ELR (cell line): ENCODE measurements at places on chromosomes 3 and 15.

DNA sequence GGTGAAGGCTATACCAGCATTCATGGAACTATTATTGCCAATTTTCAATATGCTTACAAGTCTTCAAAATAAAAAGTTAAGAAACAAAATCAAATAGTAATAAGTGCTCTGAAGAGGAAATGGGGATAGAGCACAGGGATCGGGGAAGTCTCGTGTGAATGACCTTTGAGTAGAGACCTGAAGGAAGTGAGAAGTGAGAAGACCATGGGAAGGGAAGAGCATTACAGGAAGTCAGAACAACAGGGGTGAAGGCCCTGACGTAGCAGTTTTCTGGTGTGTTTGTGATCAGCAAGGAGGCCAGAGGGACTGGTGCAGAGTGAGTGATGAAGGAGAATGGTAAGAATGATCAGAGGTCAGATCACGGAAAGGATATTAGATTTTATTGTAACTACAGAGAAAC lies 48.1 kb downstream of the STAC start:
- no peak for DNase-seq

- DNase-seq: no peak
These were observed 2.4 kb upstream of the REC114 start for GRCh38 chr15:73440571-73440970.

GRCh38 chr3:100254168-100254777 lies 6.5 kb upstream of the TBC1D23 start:
- DNase-seq: peak; percentile 85

- DNase-seq: no peak
These were observed 100.5 kb upstream of the SKOR1 start for GRCh38 chr15:67724691-67725375.

GRCh38 chr3:189954733-189955665 lies 165.7 kb downstream of the P3H2 start:
- DNase-seq: no peak

DNA sequence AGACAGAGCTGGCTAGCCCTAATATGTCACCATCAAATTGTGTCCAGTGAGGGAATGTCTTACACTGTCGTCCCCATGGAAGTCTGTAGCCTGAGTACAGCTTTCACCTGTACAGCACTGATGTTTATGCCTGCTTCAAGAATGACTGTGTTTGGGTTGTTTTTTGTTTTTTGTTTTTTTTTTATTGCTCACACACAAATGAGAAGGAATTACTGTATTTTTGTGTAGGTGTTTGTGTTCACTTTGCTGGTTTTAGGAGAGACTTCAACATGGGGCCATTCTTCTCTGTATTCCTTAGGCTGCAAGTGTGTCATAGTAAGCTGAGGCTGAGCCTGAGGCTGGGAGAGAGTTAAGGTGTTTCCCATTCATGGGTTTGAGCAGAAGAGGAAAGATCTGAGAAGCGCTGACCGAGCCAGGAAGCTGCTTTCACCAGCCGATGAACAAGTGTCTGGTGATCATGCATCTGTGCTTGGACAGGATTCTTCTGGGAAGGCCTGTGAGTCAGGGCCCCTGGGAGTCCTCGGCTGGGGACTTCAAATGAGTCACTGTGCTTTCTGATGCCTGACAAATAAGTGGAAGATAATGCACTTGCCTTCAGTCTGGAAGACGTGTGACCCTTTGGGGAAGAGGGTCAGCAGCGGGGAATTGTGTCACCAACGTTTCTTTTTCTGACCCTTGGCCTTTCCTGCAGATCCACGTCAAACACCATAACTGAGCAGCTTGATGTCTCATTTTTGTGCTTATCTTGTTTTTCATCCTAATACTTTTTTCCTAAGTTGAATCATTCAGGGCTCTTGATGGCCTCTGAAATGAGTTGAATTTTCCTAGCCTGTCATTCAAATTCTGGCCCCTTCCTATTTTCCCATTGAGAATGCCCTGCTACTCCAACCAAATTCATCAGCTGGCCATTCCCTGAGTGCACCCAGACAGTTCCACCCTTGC lies 36.7 kb upstream of the ZBTB38 start:
- DNase-seq: peak; percentile 99

DNA sequence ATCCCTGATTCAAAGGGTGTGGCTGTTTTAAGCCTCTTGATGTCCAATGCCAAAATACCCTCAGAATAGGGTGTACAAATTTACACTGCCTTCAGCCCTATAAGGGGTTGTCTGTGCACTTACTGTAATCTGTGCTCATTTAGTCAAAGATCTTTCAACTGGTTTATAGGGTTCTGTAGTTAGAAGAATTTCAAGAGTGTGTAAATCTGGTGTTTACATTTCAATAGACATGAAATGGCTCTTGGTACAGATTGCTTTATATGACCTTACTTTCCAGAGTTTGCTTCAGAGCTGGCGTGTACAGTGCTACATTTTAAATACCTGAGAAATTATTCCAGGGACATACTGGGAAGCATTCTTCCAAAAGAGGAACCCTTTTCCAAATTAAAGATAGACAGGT lies 399.3 kb downstream of the FOXP1 start:
- DNase-seq: no peak

DNA sequence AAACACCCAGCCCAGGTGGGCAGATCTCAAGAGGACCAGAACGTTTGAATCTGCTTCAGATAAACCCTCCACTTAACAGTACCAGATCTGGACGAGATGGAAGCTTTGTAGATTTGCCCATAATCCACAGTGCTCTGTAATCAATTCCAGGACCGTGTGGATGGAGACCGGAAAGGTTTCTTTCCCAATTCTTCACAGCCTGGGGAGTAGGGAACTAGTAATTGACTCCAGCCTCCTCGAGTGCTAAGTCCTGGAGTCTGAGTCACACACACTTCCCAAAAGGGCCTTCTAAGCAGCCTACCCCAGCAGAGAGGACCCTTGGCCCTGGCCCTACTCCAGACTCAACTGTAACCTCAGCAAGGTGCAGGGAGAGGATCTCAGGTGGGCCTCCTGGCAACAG lies 56.2 kb upstream of the TSEN2 start:
- DNase-seq: no peak

GRCh38 chr15:61700803-61701202 lies 359.4 kb downstream of the VPS13C start:
- no peak for DNase-seq

DNA sequence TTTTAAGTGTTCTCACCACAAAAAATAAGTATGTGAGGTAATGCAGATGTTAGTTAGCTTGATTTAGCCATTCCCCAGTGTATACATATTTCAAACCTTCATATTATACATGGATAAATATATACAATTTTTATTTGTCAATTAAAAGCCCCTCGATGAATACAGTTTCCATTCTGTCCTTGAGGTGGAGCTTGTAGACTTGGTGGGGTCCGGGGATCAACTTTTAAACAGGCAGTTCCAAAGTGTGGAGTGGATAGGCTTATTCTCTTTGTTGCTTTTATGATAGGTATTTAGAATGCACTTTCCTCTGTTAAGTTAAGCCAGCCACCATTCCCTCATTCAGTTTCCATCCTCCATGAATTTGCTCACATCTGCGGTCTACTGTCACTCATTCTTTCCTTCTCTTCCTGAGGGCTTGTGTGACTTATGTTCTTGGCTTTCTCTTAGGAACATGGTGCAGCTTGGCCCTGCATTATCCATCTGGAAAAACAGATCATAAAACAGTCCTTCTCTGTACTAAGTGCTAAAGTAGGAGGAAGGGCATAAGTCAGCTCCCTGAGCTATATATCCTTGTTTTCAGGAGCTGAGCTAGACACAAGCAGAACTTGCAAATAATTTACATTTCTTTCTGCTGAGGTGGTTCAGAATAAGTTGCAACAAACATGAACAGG lies 149.1 kb downstream of the NFKBIZ start:
- DNase-seq: no peak

GRCh38 chr15:58549013-58549784 lies 117.4 kb downstream of the LIPC start:
- DNase-seq: no peak

DNA sequence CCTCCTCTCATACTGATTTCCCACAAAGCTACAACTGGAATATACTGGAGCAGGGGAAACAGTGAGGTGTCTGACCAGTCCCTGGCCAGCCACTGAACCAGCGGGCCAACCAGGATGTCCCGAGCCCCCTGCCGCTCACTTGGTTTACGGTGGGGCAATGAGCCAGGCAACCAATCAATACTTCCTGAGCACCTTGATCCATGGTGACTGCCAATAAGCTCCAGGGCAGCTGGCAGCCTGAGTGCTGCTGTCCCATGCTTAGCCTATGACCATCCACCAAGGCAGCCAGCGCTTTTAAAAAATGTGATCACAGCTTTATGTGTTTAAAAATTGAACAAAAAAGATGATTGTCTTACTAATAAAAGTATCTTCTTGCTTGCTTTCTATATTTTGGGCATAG lies 4.2 kb downstream of the SCN10A start:
- DNase-seq: no peak

GRCh38 chr3:144948711-144949110 lies 977.1 kb downstream of the DIPK2A start:
- no peak for DNase-seq

- DNase-seq: no peak
These were observed 11.7 kb upstream of the GAP43 start for GRCh38 chr3:115611630-115612029.

GRCh38 chr15:61380270-61380669 lies 151.2 kb upstream of the RORA start:
- DNase-seq: no peak

- peak; percentile 56 for DNase-seq
These were observed 13.3 kb downstream of the GRAMD2A start for GRCh38 chr15:72184165-72184811.

GRCh38 chr3:153166206-153166605 lies 4.2 kb downstream of the RAP2B start:
- peak; percentile 57 for DNase-seq

- DNase-seq: no peak
These were observed 1.2 kb downstream of the GOLIM4 start for GRCh38 chr3:168094580-168094876.

GRCh38 chr3:57116501-57116900 lies 48.7 kb downstream of the IL17RD start:
- no peak for DNase-seq

DNA sequence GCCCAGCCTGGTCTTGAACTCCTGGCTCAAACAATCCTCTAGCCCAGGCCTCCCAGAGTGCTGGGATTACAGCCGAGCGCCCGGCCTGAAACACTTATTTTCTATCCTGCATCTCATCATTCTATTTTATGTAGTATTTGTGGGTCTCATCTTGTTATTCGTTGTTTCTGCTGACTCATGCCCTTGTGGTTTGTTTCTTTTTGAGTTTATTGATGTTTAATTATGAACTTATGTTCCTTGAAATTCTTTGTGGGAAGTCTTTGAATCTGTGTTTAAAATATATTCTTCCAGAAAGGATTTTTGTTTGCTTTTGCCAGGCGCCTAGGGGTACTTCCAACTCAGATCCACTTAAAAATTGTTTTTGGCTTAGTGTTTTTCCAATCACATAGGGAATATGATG lies 78.3 kb upstream of the C15orf39 start:
- DNase-seq: peak; percentile 75

- no peak for DNase-seq
These were observed 339.2 kb upstream of the NECTIN3 start for GRCh38 chr3:110732420-110732819.

- DNase-seq: peak; percentile 66
These were observed 33.3 kb downstream of the CCNB2 start for GRCh38 chr15:59138243-59138642.

- DNase-seq: peak; percentile 90
These were observed 18.2 kb downstream of the ATP1B3 start for GRCh38 chr3:141894524-141895176.

DNA sequence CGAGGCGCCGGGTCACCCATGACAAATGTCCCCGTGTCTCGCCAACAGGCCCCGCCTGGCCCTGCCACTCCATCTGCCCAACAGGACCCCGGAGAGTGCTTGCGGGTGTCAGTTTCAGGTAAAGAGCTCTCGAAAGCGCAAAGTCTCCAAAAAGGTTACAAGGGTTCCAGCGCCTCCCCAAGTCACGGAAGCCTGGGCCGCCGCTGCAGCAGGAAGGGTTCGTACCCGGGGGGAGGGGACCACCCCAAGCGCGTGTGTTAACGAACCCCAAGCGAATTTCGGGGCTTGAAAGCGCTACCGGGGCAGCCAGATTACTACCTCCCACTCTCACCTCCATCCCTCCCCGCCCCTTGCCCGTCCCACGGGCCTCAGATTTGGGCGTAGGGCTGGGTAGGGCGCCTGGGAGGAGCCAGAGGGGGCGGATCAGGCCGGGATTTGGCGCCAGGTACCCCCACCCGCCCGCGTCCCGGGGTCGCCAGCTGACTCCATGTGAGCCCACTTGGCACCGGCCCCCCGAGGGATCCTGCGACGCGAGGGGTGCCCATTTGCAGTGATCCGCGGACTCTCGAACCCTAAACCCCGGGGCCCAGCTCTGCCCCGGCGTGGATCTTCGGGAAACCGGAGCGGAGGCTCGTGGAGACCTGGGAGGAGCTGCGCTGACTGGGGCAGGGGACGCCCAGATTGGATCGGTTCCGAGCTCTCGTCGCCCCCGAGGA lies 85.9 kb downstream of the NR2F2 start:
- no peak for DNase-seq

DNA sequence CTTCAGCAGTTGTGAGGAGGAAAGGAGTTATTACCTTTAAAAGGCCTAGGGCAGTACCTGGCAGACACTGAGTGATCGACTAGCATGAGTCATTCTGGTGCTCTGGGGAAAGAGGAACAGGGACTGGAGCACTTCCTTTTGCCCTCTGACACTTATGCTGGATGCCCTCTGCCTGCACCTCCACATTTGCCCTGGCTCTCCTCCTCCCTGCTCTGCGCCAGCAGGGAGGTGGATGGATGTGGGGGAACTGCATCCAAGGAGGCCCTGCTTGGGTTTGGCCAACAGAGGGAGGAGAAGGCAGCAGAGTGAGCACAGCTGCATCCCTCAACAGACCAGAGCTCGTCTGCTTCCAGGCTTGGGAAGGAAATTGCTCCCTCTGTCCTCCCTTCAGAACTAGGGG lies 75.0 kb downstream of the SEMA5B start:
- DNase-seq: peak; percentile 32

DNA sequence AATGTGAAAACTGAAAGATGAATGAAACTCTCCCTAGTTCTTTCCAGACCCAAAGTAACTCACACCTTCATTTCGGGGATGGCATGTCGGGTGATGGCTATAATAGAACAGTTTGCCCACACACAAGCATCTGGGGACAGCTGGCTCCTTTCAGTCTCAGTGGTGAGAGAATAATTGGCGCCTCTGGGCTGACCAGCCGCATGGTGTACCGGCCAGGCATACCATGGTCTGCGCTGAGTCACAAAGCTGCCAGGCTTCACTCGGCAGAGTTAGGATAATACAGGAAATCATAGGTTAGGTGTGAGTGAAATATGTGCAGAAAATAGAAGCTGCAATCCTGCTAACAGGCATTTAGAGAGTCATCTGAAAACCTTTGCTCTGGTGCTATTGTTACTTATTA lies 80.4 kb upstream of the IGF1R start:
- DNase-seq: no peak

DNA sequence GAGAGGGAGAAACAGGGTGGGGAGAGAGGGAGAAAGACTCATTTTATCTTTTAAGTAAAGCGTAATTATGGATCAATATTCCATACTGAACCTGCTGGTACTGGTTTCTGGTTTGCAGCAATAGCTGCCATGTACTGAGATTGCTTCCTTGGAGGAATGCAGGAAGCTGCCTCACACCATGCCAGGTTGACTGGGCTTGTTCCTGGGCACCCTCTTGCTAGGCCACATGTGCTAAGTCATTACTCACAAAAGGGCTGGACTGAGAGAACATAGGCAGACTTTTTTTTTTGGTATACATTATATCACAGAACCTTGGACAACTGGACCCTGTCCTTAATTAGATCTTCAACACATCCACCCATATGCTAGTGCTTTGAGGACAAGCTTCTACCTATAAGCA lies 193.4 kb downstream of the ZNF621 start:
- DNase-seq: no peak
